ENCODE measurements at places on chromosomes 5 and 9.

DNA sequence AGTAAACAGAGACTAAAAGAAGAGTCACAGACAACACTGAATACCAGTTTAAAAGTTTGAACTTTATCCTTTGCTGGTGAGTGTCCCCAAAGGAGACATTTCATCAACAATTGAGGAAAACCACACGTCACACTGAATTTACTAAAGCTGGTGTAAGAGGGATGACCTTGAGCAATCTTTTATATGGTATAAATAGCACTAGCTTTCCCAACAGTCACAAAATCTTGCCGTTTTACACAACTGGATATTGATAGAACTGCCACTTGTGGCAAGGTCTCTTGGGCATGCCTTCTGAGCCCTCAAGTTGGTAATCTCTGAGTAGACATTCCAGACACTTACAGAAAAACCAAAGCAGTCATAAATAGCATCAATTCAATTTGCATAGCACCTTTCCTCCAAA, 311.5 kb upstream of the TARS1 start:
- DNase-seq: no peak

DNA sequence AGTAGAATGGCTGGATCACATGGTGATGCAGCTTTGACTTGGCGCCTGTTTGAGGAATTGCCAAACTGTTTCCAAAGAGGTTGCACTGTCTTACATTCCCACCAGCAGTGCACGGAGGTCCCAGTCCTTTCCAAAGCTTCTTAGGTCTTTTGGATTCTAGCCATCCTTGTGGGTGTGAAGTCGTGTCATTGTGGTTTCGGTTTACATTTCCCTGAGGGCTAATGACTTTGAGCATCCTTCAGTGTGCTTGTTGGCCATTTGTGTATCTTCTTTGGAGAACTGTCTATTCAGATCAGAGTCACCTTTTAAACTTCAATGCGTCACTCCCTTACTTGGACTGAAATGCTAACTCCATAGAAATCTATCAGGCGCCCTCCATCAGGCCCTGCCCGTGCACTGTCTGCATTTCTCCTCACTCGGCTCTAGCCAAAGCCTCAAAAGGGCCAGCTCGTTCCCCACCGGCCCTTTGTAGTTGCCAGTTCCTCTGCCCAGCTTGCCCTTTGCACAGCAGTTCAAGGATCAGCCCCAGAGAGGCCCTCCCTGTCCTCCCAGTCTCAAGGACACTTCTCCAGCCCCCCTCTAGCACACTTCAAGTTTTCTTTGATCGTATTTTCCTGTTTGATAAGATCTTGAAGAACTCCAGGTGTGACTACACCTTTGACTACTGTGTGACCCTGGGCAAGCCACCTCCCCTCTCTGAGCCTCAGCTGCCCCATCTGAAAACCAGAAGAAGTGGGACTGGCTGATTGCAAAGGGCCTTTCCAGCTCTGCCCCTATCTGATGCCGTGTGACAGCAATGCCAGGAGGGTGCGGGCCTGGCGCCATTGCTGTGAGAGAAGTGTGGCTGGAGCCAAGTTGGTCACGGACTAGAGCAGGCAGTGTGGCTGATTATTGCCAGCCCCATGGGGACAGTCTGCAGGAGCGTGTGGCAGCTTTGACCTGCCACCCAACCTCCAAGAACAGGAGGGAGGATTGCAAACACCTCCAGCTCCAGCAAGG, 5.6 kb downstream of the HRH2 start:
- DNase-seq: no peak

DNA sequence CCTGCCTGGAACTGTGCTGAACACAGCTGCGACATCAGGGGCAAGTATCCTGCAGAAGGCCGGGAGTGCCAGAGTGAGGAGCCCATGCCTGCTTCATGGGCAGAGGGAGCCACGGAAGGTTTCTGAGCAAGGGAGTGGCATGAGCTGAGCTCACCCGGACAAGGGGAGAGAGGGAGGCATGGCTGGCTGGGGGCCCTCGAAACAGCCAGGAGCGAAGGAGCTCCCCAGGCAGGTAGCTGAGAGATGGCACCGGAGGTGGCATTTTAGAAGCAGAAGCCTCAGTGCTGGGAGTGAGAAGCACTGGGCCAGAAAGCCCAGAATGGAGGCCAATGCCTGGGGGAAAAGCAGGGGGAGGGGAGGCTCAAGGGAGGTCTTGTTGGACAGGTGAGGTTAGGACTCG, 56.9 kb upstream of the SARDH start:
- no peak for DNase-seq

DNA sequence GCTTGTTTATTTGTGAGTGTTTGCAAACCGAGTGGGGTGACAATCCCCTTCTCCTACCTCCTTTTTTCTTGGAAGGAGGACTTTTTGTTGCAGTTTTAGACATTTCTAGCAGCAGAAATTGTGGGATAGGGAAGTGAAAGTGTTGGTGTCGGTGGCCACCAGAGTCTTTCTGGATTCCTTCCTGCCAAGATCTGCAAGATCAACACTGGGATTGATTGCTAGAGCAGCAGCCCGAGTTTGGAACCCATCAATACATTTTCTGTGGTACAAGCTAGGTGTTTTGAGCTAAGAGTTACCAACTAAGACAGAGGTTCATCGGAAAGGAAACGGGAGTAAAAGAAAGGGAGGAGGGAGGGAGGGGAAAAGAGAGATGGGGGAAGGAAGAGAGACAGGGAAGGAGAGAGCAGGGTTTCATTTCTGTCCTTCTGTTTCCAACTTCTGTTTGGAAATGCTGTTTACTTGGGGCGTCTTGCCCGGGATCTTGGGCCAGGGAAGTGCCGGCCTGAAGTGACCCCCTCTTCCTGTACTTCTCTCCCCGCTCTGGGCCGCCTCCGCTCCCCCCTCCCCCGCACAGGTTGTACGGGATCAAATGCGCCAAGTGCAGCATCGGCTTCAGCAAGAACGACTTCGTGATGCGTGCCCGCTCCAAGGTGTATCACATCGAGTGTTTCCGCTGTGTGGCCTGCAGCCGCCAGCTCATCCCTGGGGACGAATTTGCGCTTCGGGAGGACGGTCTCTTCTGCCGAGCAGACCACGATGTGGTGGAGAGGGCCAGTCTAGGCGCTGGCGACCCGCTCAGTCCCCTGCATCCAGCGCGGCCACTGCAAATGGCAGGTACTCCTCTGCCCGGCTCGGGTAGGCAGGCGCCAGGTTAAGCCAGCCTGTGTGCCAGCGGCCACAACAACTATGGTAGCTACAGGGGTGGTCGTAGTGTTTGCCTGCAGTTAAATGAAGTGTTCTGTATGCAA, 4.0 kb downstream of the ISL1 start:
- DNase-seq: no peak

DNA sequence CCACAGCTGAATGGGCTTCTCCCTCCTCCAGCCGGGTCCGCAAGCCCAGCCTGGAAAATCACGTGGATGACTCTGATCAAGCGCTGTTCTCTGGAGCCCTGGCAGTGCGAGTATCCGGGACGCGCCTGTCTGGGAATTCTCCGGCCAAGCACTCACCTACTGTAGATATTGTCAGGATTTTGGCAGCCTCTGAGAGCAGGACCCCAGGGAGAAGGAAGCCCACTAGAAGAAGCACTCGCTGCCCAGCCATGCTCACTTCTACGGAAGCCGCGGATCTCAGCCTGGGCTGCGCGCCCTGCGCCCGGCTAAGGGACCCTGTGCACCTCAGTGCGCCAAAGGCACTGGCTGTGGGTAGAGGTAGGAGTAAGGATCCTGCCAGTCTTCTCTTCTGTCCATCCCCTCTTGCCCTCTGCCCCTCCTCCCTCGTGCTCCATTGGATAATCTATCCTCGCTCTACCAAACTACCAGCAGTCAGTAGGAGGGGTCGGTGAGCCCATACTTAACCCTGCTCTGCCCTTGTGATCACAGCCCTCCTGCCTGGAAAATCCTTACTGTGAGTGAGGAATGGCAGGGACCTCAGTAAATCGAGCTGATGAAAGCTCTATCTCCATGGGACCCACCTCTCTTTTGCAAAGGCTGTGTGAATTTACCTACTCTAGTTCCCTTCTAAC, at the start of gene UGT3A2:
UGT3A2 (minus strand) TSS at position 343 of the 671 bp plus-strand sequence; CDS start at position 250, 93 bp downstream.
- DNase-seq: no peak

GRCh38 chr9:117464941-117465616, 50.2 kb upstream of the ASTN2 start:
- DNase-seq: peak; percentile 72
